Mammary epithelial cell (primary cell): ENCODE measurements at places on chromosomes 6 and 20. TPM values are rescaled to one million over a fixed set of nuclear protein-coding genes. Genes with fewer than 3 reads are reported as not detected.

The SLC17A3 gene
- total RNA-seq = not detected

The EIF6 gene
- total RNA-seq = 285 and 374 TPM in 2 replicates

The LAMA2 gene
- 0.73 and 2.8 TPM in 2 replicates for total RNA-seq

The CCN2 gene
- 225 TPM for total RNA-seq

The RSPH4A gene
- 0.33 TPM for total RNA-seq

The IL17F gene
- total RNA-seq = not detected in 2 replicates

DNA sequence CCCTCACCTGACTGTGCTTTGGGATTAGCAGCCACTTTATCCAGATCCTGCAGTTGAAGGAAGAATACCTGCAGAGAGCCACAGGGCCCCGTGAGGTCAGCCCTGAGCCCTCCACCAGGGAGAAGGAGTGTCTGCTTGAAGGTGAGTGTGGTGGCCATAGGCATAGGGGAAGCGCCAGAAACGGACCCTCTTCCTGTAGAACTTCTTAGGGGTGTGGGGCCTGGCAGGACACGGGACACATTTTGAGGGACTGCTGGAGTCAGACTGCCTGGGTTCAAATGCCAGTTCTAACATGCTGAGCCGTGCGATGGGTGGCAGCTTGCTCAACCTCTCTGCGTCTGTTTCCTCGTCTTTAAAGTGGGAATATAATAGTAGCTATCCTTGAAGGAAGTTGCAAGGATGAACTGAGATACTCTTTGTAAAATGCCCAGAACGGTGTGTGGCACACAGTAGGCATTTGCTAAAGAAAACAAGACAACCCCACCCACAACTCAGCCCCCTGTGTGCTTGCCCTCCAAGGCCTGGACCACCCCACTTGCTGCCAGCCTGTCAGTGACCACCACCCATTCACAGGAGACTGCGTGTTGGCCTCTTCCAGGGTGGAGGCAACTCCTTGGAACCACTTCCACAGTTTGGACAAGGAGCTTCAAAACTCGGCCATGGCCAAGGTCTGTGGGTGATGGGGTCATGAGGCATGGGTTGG lies 4.8 kb upstream of the BAK1 start:
- DNase-seq = no peak

DNA sequence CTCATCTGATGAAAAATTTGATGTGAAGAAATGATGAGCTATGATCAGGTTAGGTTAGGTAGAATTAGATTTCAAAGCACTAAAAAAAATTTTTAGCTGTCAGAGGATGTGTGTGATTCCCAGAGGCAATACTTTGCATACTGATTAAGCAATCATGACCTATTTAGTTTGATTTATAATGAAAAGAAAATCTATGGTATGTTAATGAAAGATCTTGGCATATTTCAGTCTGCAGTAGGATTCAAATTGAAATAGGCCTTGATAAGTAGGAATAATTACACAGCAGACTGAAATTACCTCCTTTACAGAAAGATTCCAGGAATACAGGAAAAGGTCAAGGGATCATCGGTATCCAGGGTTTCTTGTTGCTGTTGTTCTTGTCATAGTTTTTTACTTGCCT lies 69.3 kb downstream of the HDDC2 start:
- DNase-seq = no peak

- no peak for DNase-seq
These were observed 14.8 kb upstream of the CEP162 start for GRCh38 chr6:84242265-84242664.

GRCh38 chr6:15501826-15502445 lies 160.9 kb downstream of the DTNBP1 start:
- no peak for DNase-seq

DNA sequence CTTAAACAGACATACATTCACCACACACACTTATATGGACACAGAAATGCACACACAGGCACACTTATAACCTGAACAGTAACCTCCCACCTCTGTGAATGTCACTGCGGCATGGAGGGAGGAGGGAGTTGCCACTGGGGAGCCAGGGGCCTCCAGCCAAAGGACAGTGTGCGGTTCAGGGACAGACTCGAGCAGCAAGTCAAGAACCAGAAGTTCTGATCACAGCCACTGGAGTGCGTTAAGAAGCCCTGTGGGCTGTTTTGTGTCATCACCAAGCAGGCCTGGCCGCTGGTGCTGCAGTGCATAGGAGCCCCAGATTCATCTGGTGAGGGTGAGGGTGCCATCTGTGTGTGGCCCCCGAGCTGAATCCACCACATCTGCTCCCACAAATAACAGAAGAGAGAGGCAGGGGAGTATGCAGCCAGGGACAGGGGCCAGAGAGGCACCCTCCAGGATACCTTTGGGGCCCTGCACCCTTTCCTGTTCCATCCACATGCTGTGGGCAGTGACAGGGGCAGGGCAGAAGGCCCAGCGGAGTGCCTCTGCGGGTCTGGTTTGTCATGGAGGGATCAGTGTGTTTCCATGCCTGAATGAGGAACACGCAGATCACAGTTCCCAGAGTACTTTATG lies 20.3 kb downstream of the SYNDIG1 start:
- no peak for DNase-seq

DNA sequence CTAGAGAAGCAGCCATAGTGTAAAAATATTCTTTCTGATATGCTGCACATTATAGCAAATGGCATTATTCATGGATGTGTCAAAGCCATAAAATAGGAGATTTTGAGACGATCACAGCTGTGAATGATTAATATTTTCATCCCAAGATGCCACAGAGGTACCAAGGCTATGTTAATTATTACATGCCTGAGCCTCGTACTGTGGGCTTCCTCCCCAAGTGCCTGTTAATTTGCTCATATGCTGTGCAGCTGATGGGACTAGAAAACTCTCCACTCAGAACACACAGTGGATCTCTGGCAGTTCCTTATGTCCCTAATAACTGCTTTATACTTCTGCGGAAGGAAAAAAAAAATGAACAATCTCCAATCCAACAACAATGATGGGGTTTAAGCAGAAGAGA lies 184.9 kb upstream of the TSHZ2 start:
- DNase-seq = no peak

- DNase-seq = no peak
These were observed 771.7 kb downstream of the EPHA7 start for GRCh38 chr6:92647630-92648029.

DNA sequence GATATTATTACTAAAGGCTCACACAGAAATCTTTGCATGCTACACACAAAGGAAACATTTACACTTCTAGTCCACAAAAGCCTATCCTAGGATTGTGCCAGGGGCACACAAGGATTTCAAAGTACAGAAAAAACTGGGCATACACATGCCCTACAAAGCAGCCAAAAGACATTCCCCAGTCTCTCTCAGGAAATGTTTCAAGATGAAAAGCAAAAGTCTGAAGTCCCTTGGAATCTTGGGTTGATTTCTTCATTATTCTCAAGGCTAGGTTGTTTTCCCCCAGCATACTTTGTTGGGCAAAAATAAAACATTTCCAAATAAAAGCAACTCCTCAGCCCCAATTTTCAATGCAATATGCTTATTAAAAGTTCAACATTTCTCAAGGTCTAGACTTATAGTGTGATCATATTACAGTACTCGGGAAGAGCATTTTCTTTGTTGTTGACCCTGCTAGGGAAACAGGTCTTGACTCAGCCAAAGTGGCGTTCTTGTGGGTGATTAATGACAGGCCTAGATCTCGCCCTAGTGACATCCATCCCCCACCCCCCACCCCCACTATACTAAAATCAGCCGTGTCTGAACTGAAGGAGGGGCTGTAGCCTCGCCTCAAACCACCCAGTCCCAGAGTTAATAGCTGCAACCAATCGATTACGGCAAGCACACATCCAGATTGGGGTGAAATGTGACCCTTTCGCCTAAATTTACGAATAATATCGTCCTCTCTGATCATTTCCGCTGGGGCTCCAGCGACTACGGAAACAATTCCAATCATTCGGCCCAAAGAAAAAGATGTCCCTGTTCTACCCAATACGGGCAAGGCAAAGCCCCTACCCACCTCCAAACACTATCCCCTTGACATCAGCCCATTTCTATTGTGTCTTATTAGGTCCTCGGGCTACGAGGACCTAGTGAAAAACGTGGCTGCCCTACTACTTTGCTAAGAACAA lies 1.4 kb downstream of the AKIRIN2 start:
- DNase-seq = peak; percentile 79

- no peak for DNase-seq
These were observed 258.3 kb upstream of the TCF21 start for GRCh38 chr6:133630651-133631050.

DNA sequence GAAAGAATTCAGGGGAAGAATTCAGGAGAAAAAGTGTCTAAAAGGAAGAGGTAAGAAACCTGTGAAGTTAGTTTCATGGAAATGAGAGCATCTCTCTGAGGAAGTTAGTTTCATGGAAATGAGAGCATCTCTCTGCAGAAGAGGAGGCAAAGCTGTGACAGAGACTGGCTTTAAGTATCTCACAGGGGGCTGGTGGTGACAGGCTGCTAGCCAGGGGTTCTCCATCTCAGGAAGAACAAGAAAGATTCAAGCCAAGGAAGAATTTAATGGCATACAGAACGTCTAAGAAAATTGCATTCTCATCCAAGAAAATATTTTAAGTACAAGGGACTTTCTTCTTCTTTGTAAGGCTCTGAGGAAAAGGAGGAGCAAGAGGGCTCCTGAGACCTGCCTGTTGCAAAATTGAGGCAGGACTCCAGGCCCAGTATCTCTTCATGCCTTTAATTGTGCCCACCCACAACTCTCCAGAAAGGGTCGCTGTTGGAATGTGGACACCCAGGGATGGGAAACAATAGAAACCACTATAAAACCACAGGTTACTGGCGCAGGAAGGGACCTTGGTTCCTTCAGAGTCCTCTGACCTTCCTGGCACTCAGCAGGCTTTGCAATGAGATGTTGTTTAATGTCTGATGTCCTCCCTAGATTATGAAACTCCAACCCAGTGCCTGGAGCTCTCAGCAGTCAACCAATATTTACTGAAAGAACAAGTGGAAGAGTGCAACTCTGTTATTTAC lies 136.8 kb downstream of the FNDC1 start:
- no peak for DNase-seq

- DNase-seq = peak; percentile 57
These were observed 7.7 kb downstream of the MANBAL start for GRCh38 chr20:37297066-37297736.

DNA sequence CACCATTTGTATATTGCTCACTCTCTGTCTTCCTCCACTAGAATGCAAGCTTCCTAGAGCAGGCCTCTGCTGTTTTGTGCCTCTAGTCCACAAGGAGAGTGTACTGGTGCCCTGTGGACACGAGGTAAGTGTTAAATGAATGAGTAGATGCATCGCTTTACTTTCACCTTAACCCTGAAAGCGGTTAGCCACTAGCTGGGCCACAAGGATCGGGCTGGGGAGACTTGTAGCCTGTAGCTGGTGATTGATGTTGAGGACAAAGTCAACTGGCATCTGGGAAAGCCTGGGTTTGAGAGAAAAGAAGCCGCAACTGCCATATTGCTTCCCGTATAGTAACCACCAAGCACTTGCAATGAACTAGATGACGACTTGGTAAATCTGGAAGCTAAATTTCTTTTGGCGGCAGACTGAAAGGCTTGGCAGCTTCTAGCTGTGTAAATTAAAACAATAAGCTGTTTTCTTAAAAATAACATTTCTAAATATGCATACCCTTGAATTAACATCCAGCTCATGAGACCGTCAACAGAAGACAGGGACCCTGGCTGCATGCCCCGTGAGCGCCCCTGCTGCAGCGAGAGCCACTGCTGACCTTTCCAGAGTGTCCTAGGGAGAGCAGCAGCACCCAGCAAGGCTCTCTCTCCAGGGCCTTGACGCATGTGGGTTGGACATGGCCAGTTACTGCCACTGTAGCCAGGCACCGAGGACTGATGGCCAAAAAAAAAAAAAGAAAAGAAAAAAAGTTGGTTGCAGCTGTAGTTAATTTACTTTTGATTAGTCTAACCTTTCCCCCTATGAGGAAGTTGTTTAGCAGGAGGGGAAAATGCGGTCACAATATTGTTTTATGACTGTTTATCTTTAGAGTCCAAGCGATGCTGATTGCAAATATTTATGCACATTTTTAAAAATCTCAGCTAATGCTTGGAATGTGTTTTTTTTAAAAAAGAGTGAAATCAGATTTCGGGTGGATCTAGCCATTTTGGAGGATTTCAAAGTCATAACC lies 315.1 kb downstream of the TFAP2C start:
- DNase-seq = no peak

GRCh38 chr20:9985773-9986172 lies 49.0 kb upstream of the ANKEF1 start:
- no peak for DNase-seq

GRCh38 chr6:121668259-121668658 lies 232.8 kb downstream of the GJA1 start:
- no peak for DNase-seq

DNA sequence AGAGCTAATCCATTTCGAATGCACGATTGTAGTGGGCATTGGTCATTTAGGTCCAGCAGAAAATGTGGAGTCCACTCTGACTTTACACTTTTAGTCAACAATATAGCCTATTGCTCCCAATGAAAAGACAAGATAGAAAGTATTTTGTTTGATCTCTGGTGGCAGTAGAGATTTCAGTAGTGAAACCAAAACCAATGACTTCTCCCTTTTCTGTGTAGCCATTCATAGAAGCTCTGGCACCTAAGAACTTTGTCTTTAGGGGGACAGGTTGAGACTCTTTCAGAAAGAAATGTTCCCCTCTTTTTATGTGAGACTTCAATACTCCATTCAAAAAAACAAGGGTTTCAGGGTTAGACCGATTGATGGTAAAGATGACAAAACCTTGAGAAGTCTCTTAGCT lies 510.8 kb upstream of the POU3F2 start:
- no peak for DNase-seq

DNA sequence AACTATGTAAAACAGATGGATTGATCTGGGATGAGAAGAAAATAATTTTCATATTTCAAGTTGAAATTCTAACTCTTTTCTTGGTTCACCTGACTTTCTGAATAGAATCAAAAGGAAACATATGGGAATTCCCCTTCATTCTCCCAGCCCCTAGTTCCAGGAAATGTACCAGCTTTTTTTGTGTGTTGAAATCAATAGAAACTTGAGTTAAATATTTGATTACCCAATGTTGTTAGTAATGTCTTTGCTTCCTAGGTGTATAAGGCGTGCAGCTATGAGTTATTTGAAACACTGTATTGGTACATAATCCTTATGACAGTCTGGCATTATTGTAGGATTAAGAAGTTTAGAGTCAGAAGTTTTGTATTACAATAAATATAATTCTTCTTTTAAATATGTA lies 21.5 kb downstream of the VNN2 start:
- peak; percentile 52 for DNase-seq

DNA sequence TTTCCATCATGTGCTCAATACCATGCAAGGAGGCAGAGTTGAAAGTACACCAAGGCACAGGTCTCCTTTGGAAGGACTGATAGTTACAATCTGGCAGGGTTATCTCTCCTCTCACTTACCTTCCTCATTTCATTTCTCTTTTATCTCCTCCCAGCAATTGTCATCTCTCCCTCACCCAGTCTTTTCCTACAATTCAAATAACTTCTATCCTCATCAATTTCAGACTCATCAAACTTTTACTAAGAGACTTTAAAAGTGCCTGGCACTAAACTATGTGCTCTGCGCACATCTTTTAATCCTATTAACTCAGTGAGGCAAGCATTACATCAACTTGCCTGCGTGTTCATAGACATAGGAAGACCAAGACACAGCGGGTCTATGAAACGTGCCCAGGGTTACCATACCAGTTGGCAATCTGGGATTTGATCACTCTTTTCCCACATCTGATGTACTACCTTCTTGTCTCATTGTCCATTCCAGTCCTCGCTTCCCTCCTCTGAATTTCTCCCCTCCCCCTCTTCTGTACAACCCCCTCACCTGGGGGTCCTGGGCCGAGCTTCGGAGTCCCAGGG lies 1.2 kb downstream of the VARS1 start:
- DNase-seq = no peak

- peak; percentile 13 for DNase-seq
These were observed 61.9 kb upstream of the ELOVL5 start for GRCh38 chr6:53410508-53411258.

GRCh38 chr6:12450467-12450866 lies 160.3 kb downstream of the EDN1 start:
- DNase-seq = no peak
